Activated CD8-positive, alpha-beta memory T cell treated with anti-CD3 and anti-CD28 coated beads, Interleukin-2, amount 50 U/mL, for 4 hours (primary cell): ENCODE measurements at places on chromosomes 1 and 21.
A peak's percentile ranks its signal among the peaks of the same experiment; 100 is the strongest.

DNA sequence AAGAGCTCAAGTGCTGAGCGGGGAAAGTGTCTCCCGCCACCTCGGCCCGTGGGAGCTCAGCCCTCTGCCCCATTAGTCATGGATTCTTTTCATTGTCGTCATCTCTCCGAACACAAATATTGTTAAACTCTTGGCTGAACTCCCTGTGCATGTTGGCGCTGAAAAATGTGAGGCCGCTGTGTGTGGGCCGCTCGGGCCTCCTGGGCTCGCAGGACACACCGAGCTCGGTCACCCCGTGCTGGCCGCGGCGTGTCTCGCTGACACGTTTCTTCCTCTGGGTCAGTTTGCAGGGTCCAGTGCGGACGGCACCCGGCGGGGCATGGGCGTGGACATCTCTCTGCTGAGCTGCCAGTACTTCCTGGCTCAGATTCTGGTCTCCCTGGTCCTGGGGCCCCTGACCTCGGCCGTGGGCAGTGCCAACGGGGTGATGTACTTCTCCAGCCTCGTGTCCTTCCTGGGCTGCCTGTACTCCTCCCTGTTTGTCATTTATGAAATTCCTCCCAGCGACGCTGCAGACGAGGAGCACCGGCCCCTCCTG lies 25.6 kb downstream of the SLC45A1 start:
- no peak for DNase-seq

DNA sequence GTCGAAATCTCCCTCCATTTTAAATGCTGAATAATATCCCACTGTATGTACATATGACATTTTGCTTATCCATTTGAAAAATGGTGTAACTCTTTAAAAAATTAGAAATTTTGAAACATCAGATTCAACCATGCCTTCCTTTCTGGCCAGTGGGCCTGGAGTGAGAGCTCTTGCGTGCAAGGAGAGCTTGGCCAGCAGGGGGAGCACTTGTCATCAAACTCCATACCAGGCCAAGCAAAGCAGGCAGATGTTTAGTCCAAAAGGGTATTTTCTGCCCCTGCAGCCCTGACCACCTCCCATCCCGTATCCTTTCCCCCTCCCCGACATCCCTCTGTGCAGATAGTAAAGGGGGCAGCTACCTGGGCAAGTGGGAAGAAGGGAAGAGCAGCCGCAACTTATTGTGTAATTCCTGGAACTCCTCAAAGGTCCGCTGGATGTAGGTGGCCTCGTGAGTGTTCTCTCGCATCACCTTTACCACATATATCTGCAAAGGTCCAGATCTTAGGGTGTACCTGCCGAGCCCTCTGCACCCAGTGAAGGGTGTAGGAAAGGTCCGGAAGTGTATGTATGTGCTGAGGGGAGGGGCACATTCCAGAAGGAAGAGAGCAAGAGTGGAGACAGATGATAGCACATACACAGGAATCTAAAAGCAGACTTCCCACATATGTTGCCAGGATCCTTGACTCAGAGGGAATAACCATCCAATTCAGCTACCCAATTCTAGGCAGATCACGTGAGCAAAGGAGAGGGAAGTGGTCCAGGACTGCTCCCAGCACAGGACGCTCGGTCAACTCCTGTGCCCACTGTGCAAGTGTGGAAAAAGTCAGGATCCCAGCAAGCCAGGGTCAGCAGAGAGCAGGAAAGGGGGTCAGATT lies 19.9 kb upstream of the PPP1R15B start:
- peak; percentile 85 for DNase-seq

DNA sequence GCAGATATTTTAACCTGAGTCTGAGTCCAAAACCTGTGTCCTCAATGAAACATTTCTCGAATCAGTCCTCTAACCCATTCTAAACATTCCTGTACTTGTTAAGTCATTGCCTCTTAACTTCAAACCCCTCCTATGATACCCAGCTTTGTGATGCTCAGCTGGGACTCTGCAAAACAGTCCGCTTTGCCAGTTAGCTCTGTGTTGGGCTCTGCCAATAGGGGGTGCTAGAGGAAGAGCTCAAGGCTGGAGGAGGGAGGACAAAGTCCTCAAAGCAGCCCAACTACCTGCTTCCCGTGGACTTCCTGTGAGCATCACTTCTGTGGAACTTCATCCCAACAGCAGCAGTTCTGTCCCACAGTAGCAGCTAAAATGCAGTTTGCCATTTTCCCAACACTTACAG lies 38.1 kb upstream of the SYT14 start:
- no peak for DNase-seq

- DNase-seq, result no peak
Measured at GRCh38 chr1:226978432-226979114, 38.5 kb downstream of the COQ8A start.

DNA sequence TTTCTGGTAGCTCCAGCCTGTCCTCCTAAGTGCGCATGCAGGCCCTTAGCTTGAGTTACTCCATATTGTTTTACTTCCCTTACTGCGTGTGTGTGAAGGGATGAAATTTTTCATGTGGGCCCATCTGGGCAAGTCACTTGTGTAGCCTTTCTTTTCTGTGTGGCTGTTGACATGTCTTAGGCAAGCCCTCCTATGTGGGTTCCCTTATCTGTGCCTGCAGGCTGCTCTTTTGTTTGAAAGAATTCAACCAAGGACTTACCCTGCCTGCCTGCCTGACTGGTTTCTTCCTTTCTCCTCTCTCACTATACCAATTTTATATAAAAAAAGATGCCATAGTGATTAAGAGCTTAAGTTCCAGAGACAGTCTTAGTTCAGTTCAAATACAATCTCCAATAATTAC lies 249.3 kb downstream of the ATG4C start:
- DNase-seq, result no peak

DNA sequence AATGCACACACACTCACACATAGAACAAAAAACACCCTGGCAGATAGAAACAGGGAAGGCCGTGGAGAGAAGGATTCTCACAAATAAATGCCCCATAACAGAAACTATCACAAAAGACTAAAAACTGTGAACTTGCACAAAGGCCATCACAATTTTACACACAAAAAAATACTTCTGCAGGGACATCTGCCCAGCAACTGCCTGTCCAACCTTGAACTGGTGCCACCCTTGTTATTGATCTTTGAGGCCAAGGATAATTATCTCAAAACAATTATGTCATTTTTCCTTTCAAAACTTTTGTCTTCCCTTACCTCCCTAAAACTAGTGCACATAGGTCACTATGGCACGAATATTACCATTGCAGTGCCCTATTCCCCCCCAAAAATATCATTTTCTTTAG lies 143.8 kb upstream of the KCTD3 start:
- DNase-seq, result no peak

DNA sequence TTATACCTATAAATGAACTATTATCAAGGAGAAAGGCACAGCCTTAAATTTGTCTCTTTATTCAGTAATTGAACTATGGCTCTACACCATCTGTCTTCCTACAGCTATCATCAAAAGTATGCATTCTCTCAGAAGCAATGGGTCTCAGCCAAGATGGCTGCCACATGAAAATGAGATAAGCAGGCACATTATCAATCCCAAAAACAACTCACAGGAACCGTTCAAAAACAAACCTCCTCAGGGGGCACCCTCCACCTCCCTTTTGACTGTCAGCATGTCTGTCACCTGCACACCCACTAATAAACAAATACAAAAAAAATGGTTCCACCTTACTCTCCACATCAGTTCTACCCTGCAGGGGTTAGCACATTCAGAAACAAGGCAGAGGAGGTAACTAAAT lies 23.6 kb downstream of the KIAA0319L start:
- no peak for DNase-seq

- no peak for DNase-seq
Measured at GRCh38 chr1:232769733-232770132, 35.5 kb upstream of the MAP10 start.

GRCh38 chr1:247407180-247407616 lies 8.8 kb upstream of the NLRP3 start:
- DNase-seq, result peak; percentile 72

- no peak for DNase-seq
Measured at GRCh38 chr1:95622609-95623008, 388.6 kb downstream of the RWDD3 start.

GRCh38 chr1:217660353-217661062 lies 29.4 kb downstream of the SPATA17 start:
- DNase-seq, result no peak

DNA sequence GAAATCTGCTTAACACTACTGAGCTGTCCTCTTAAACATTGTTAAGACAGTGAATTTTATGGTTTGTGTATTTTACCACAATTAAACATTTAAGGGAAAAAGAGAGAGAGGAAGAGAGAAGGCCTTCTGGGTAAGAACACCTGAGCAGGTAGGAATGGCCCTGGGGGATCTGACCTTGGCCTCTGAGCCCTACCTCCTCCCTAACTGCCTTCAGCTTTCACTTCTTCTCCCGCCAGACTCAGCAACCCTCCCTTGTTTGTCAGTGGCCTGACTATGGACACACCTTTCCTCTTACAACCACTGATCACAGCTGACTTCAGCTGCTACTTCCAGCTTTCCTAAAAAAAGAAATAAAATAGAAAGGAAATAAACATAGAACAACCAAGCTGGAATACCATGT lies 13.5 kb upstream of the IGSF21 start:
- no peak for DNase-seq

DNA sequence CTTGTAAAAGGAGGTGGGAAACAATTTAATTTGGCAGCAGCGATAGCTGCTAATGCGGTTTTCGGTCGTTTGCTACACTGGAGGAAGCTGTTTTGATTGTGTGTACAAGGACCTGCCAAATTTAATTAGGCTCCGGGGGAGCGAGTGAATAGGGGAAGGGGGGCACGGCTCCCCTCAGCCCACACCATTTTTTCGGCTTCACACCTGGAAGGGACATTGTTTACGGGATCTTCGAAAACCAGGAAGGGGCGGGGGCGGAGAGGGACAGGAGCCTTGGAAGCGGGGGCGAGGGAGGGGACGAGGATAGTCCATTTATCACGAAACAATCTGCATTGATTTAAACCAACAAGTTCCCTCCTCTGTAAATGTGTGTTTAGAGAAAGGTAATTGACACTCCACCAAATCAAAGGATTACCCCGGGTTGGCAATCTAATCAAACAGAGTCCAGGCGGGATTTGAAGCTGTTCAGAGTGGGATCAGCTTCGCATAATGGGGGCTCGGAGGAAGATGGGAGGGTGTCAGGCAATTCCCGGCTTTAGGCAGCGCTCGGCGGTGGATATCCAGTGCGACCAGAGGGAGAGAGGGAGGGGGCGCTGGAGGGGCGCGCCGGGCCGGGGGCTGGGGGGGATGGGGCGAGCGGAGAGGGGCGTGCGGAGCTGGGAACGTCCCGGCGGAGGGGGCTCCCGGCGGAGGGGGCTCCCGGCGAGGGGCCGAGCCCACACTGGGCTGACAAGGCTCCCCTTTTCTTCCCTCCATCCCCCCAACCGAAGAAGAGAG lies 9.8 kb downstream of the PAX7 start:
- DNase-seq, result no peak

DNA sequence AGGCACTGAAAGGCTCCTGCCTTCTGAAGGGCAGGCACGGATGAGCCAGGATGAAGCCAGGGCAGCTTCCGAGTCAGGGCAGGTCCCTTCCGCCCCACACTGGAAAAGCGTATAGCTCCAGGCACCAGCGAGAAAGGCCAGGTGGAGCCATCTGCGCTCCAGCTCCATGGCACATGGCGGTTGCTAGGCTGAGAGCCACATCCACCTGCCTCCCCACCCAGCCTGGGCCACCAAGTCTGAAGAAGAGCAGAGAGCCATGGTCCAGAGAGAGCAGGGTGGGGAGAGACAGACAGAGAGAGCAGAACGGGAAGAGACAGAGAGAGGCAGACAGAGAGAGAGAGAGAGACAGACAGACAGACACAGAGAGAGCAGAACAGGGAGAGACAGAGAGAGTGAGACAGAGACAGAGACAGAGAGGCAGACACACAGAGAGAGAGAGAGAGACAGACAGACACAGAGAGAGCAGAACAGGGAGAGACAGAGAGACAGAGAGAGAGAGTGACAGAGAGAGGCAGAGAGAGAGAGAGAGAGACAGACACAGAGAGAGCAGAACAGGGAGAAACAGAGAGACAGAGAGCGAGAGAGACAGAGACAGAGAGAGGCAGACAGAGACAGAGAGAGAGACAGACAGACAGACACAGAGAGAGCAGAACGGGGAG lies 5.2 kb downstream of the FNDC10 start:
- DNase-seq, result no peak

DNA sequence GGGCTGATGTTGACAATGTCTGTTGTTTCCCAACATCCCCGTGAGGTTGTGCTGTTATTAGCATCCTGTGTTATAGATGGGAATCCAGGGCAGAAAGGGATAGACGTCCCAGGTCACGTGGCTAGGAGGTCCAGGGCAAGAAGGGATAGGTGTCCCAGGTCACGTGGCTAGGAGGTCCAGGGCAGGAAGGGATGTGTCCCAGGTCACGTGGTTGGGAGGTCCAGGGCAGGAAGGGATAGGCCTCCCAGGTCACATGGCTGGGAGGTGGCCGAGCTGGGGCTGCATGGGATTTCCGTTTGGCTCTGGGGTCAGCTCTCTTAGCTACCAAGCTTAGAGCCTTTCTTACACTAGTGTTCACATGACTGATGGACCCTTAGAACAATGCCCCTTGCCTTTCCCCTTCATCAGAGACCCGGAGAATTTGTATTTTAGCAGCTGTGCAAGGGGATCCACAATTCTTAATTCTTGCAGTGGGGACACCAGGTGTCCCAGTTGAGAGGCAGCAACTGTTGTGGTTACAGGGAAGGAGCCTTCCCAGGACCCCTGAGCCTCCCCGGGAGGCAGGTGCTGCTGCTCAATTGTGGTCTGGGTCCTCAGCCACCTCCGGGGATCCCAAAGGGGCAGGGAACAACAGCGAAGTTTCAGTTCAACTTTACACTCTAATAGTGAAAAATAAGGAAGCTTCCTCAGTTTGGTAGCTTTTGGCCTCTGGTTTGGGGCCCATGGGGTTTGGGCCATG lies 69.2 kb downstream of the UMODL1 start:
- DNase-seq, result no peak

- DNase-seq, result peak; percentile 64
Measured at GRCh38 chr1:181324797-181325616, 158.3 kb upstream of the CACNA1E start.

- no peak for DNase-seq
Measured at GRCh38 chr1:48873944-48874343, 97.3 kb upstream of the BEND5 start.

DNA sequence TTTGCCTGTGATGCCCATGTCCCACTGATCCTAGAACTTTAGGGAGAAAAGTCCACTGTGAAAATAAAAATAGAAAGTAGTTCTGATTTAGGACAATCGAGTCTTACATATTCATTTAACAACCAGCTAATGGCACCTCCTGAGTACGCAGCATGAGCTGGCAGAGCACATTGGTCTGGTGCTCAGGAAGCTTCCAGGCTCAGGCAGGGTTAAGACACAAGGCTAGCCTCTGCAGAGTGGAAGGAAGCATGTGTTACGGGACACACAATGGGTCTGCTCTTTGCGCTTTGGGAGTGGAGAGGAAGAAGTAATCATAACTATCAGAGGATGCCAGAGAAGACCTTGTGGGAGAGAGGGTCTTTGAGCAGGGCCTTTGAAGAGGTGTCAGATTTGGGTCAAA lies 4.2 kb upstream of the KLHDC8A start:
- no peak for DNase-seq

- no peak for DNase-seq
Measured at GRCh38 chr1:33985656-33986055, 121.8 kb downstream of the HMGB4 start.

DNA sequence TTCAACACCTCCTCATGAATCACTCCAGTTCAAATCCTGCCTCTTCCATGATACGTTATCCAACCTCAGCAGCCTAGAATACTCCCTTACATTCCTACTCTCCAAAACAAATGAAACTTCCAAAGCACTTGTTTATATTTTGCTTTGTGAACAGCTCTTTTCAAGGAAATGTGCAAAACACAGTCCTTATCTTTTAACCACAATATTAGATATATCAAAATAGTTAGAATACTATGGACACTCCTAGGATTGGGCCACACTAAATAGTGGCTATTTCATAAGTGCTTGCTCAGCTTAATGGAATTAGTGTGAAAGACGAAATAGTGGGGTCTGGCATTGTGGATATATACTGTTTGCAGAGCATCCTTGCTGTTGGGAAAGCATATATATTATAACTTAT lies 173.5 kb downstream of the ZC3H11B start:
- no peak for DNase-seq
